ENCODE measurements at places on chromosomes 13 and 19. TPM values are rescaled to one million over a fixed set of nuclear protein-coding genes. Genes with fewer than 3 reads are reported as not detected.
A peak's percentile ranks its signal among the peaks of the same experiment; 100 is the strongest.

GRCh38 chr19:46376241-46377153, 29.6 kb downstream of the PPP5C start:
- H3K4me1 ChIP-seq, result peaks cover 27% of the 10 kb centered on the region
- DNase-seq, result no peak
- no peaks in the 10 kb centered on the region for H3K27me3 ChIP-seq
- H3K36me3 ChIP-seq, result peaks cover 47% of the 10 kb centered on the region
- no peak overlapping the region for H3K27ac ChIP-seq

DNA sequence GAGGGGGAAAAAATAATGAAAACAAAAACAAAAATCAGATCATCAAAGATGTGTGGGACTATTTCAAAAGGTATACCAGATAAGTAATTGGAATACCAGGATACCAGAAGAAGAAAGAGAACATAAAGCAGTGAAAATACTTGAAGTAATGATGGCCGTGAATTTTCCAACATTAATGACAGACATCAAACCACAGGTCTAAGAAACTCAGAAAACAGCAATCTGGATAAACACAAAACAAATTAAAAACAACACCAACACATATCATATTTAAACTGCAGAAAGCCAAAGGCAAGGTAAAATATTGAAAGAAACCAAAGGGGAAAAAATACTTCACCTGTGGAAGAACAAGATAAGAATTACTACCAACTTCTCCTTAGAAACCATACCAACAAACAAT, 24.2 kb upstream of the UFM1 start:
- H3K4me3 ChIP-seq, result no peak overlapping the region
- no peaks in the 10 kb centered on the region for H3K4me1 ChIP-seq
- H3K27me3 ChIP-seq, result no peaks in the 10 kb centered on the region
- H3K36me3 ChIP-seq, result no peaks in the 10 kb centered on the region
- DNase-seq, result no peak
- no peak overlapping the region for H3K27ac ChIP-seq

Gene IL17D
- 1.3 TPM for total RNA-seq

Gene KLK13
- not detected for total RNA-seq

DNA sequence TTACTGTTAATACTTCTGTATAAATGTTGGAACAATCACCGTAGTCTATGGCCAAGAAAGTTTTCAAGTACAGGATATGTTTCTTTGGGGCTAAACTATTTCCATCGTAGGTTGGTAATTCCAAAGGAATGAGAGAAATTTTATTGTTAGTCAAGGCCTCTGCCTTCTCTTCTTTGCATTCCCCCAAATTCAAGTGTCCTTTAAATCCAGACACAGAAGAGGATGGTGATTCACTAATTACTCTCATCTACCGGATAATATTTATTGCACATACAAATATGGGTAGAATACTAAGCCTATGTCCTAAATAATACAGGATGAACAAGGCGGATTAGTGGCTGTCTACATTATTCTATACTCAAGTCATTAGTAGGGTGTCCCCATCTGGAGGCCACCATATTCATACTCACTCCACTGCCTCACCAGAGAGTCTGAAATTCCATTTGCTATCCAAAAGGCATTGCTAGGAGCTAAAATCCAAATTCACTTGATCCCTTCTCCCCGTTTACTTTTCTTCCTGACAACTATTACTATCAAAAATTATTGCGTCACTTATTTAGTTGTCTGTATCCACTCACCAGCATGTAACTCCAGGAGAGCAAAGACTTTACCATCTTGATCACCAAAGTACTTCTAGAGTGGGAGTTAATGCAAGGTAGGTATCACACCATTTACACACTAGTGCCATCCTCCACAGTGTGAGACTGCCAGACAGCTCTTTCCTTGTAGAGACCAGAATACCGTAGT, 82.4 kb upstream of the SGCG start:
- no peak overlapping the region for H3K4me3 ChIP-seq
- H3K27ac ChIP-seq, result no peak overlapping the region
- no peak for DNase-seq
- H3K27me3 ChIP-seq, result peaks cover 13% of the 10 kb centered on the region

Gene NCAN
- total RNA-seq, result not detected

DNA sequence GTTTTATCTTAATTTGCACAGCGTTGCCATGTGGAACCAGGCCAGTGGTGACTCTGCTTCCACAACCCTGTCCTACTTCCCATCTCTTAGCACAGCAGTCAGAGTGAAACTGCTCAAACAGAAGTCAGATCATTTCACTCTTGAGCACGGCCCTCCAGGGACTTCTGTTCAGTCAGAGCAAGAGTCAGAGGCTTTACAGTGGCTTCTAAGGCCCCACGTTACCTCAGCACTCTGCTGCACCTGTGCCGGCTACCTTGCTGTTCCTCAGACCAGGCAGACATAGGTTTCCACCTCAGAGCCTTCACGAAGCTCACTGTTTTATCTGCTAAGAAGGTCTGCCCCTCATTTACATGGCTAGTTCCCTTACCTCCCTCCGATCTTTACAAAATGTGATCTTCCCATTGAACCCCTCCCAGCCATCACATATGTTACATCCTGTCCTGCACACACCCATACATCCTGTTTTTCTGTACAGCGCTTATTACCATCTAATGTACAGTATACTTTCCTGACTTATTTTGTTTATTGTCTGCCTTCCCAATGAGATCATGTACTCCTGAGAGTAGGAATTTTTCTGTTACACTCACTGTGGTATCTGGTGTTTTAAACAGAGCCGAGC, 41.6 kb downstream of the TM9SF2 start:
- no peak overlapping the region for H3K4me3 ChIP-seq
- H3K4me1 ChIP-seq, result no peaks in the 10 kb centered on the region
- no peak for DNase-seq

DNA sequence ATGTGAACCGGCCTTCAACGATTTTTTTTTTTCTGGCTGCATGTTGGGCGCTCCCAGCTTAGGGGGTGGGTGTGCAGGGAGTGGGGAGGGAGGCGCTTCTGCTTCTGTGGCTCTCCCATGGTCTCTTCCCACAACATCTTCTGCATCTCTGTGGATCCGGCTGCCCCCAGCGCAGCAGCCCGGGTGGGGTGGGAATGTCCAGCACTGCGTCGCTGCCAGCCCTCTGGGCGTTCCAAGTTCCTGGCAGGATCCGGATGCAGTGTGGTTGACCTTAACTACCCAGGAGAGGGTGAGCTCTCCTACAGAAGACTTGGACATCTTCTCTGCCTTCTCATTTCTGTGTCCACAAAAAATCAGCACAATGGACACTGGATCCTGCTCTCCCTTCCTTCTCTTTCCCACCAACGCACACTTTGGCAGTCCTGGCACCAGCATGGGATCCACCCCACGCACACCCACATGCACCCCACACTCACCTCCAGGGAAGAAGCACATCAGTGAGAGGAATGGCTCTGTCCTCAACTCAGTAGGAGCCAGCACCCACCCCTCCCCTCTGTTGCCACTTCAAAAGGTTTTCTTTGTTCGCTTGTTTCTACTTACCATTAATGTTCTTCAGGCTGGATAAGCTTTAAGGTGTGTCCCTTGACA, 177.3 kb downstream of the COL4A1 start:
- no peak for DNase-seq
- H3K4me3 ChIP-seq, result no peak overlapping the region
- H3K36me3 ChIP-seq, result no peaks in the 10 kb centered on the region
- H3K27me3 ChIP-seq, result no peaks in the 10 kb centered on the region
- H3K4me1 ChIP-seq, result peaks cover 8% of the 10 kb centered on the region
- H3K27ac ChIP-seq, result no peak overlapping the region

- H3K27me3 ChIP-seq, result peaks cover 13% of the 10 kb centered on the region
- DNase-seq, result peak; percentile 35
- peak overlapping the region; percentile 47 for H3K27ac ChIP-seq
- H3K4me1 ChIP-seq, result peaks cover 30% of the 10 kb centered on the region
- H3K36me3 ChIP-seq, result peaks cover 75% of the 10 kb centered on the region
- H3K4me3 ChIP-seq, result peak overlapping the region; percentile 77
Measured at GRCh38 chr19:35718345-35719041, 690 bp downstream of the KMT2B start.

- no peak for DNase-seq
- no peaks in the 10 kb centered on the region for H3K27me3 ChIP-seq
- H3K4me3 ChIP-seq, result no peak overlapping the region
- peaks cover 7% of the 10 kb centered on the region for H3K4me1 ChIP-seq
- H3K36me3 ChIP-seq, result no peaks in the 10 kb centered on the region
Measured at GRCh38 chr13:71875823-71876222, 8.8 kb upstream of the DACH1 start.
